Amniotic stem cell (primary cell): ENCODE measurements at places on chromosomes 7 and 10.

GRCh38 chr10:80515511-80515910 lies 22.2 kb upstream of the SH2D4B start:
- DNase-seq, result no peak

- no peak for DNase-seq
Observed at GRCh38 chr10:120841522-120842189, 9.5 kb upstream of the WDR11 start.

DNA sequence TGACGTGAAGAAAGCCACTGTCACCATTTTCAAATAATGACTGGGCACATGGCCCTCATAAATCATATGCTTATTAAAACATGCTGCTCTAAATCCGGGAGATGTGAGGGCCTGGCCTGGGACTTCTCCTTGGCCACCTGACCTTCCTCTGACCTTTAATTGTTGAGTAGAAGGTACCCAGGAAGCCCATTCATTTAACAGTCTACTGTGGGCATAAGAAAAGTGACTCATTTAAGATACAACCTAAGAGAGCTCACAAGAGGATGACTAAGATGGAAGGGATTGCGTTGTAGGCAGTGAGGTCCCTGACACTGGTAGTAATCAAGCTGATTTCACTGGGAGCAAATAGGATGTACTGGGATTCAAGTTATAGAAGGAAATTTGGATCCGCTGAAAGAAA lies 203.4 kb upstream of the GPR26 start:
- DNase-seq, result no peak

GRCh38 chr7:75038508-75038907 lies 35.1 kb downstream of the RCC1L start:
- no peak for DNase-seq

- DNase-seq, result no peak
Observed at GRCh38 chr10:132265890-132266496, 41.8 kb downstream of the STK32C start.

DNA sequence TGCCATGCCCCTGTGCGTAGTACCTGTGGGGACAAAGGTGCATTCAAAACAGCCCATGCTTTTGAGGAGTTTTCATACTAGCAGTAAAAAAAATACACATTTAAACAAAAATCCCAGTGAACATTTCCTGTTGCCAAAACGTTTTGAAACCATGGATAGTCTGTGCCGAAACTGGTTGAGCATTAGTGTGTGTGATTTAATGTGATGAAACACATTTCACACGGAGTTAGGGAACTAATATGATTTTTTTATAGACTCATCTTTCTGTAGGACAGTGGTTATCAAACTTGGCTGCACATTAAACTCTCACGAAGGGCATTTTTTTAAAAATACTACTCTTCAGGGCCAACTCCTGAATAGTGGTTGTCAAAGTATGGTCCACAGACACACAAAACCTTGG lies 111.8 kb upstream of the CREB5 start:
- DNase-seq, result no peak

- no peak for DNase-seq
Observed at GRCh38 chr10:132120200-132120599, 54.5 kb downstream of the JAKMIP3 start.

GRCh38 chr10:19302117-19302516 lies 253.5 kb downstream of the MALRD1 start:
- peak; percentile 4 for DNase-seq

- DNase-seq, result peak; percentile 96
Observed at GRCh38 chr10:130111113-130111851, 652 bp upstream of the C10orf143 start.

DNA sequence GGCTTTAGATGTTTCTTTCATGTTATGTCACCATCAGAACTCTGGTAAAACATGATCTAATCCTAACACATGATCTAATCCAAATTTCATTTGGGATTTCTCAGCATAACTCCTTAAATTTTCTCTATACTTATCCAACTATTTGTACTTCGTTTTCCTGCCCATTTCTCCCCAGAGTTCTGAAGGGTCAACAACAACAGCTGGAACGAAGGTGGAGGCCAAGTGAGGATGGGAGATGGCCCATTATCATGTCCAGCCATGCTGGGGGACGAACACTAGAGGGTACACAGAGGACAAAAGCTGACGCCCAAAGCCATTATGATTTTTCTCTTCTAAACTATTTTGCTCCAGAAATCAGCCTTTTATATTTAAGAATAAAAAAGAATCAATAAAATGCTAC lies 185.4 kb downstream of the DOCK4 start:
- DNase-seq, result no peak

- no peak for DNase-seq
Observed at GRCh38 chr10:87715552-87716347, 56.1 kb downstream of the PAPSS2 start.

- no peak for DNase-seq
Observed at GRCh38 chr10:32073128-32073527, 16.9 kb upstream of the KIF5B start.

GRCh38 chr10:89236226-89236797 lies 15.3 kb downstream of the LIPA start:
- no peak for DNase-seq
